ENCODE measurements at places on chromosomes 3 and 15.

- no peak for DNase-seq
Observed at GRCh38 chr3:4774531-4774930, 204.7 kb upstream of the BHLHE40 start.

- DNase-seq, result no peak
Observed at GRCh38 chr3:46711760-46712159, 5.9 kb downstream of the PRSS50 start.

GRCh38 chr15:54594115-54594514 is 602.6 kb downstream of the RSL24D1 start:
- DNase-seq, result no peak

GRCh38 chr15:28881170-28881569 is 4.6 kb upstream of the APBA2 start:
- DNase-seq, result no peak

GRCh38 chr3:4786431-4786830 is 192.8 kb upstream of the BHLHE40 start:
- DNase-seq, result no peak

- no peak for DNase-seq
Observed at GRCh38 chr3:174862666-174863065, 3.5 kb downstream of the NAALADL2 start.

- DNase-seq, result peak; percentile 47
Observed at GRCh38 chr3:46349484-46350261, 4.2 kb upstream of the CCR2 start.

GRCh38 chr15:70362350-70362749 is 264.6 kb upstream of the TLE3 start:
- DNase-seq, result no peak

GRCh38 chr15:24858737-24859601 is 95.8 kb upstream of the SNRPN start:
- DNase-seq, result no peak

GRCh38 chr3:116444819-116445310 is 422 bp downstream of the LSAMP start:
- DNase-seq, result no peak

GRCh38 chr3:42094691-42095391 is 3.7 kb downstream of the TRAK1 start:
- DNase-seq, result no peak

GRCh38 chr3:13163848-13164382 is 90.7 kb upstream of the IQSEC1 start:
- no peak for DNase-seq

DNA sequence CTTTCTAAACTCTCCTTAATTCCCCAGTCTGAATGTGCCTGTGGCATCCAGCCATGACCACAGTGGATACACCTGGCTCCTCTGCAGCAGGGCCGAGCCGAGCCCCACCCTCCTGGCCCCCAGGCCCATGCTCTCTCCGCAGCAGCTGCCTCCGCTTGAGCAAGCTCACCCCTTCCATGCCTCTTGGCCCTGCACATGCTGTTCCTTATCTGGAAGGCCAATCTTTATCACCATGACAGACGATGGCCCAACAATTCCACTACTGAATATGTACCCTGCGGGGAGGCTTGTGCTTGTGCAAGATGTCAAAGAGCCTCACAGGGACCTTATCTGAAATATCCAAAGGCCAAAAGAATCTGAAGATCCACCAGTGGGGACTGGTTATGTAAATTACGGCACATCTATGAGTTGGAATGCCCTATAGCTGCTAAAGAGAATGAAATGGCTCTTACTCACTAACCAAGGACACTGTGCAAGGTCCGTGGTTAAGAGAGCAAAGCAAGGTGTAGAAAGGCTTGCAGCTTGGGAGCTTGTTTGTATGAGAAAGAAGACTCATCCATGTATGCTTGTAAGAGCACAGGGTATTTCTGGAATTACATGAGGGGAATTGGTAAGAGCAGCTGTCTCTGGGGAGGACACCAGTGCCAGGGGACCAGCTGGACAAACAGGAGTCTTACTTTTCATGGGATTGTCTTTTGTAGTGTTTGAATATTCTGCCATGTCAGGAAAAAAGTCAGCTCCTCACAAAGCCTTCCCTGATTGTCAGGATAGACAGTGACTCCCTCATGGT is 55.2 kb downstream of the WNT7A start:
- DNase-seq, result no peak

- peak; percentile 82 for DNase-seq
Observed at GRCh38 chr3:170358042-170359010, 811 bp downstream of the SKIL start.

- DNase-seq, result no peak
Observed at GRCh38 chr3:44105571-44105970, 136.1 kb upstream of the TOPAZ1 start.

DNA sequence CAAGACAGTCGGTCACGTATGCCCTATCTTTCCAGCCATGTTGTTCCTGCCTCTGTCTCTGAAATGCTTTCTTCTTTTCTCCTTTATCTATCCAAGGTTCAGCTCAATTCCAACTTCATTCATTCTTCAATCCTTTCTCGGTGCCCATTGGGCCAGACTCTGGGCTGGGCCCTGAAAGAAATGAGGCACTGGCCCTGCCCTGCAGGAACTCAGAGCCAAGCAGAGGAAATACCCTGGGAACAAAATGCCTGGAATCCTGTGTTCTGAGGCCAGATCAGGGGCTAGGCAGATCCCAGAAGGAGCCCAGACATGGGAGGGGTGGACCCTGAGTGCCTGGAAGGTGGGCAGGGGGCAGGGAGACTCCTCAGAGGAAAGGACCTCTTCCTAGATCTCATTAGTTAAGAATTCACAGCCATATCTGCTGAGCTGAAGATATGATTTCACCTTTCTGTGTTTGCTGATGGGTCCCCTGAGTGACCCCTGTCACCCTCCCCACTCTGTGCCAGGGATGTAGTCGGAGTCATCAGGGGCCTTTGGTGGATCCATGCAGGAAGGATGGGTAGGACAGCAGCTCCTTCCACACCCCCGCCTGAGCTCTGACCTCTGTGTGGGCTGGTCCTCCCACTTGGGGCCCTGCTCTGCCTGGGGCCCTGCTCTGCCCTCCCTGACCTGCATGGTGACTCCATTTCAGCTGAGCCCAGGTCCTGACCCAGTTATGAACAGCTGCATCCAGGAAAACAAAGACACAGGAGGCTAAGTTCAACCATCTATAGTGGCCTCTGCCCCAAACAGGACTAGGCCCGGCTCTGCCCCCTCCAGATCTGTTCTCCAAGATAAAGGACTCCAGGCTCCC is 5.3 kb upstream of the DAPK2 start:
- DNase-seq, result no peak

- DNase-seq, result no peak
Observed at GRCh38 chr3:42707620-42708355, 5.2 kb upstream of the HHATL start.

- DNase-seq, result no peak
Observed at GRCh38 chr3:197249542-197249941, 48.9 kb downstream of the DLG1 start.

GRCh38 chr3:111035316-111035715 is 36.3 kb upstream of the NECTIN3 start:
- no peak for DNase-seq

- DNase-seq, result no peak
Observed at GRCh38 chr3:146504498-146505197, 35.3 kb upstream of the PLSCR2 start.

DNA sequence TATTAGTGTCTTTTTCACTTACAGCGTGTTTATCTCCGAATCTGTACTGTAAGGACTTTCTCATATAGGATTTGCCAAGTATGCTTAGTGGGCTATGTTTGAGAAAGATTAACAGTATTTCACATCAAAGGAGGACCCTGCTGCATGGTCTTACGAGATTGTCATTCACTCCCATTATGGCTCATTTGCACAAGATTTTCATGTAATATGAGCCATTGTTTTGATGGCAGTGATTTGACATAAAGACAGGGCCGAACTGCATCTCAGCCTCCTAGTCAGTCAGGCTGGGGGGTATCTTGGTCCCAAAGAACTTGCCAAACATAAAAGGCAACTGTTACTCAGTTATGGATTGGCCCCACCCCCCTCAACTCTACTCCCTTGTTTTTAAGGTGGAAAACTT is 205.9 kb downstream of the ZIC1 start:
- DNase-seq, result no peak

DNA sequence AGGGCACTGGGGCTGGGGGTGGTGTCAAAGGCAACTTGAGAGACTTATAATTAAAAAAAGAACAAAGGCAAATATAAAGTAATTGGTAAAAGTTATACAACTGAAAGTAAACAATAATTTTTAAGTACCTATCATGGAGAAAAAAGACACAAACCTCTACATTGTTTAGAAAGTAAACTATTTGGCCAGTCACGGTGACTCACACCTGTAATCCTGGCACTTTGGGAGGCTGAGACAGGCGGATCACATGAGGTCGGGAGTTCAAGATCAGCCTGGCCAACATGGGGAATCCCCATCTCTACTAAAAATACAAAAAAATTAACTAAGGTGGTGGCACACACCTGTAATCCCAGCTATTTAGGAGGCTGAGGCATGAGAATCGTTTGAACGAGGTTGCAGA is 25.8 kb downstream of the RPSA start:
- DNase-seq, result no peak

- no peak for DNase-seq
Observed at GRCh38 chr3:194715022-194715800, 29.5 kb downstream of the FAM43A start.

DNA sequence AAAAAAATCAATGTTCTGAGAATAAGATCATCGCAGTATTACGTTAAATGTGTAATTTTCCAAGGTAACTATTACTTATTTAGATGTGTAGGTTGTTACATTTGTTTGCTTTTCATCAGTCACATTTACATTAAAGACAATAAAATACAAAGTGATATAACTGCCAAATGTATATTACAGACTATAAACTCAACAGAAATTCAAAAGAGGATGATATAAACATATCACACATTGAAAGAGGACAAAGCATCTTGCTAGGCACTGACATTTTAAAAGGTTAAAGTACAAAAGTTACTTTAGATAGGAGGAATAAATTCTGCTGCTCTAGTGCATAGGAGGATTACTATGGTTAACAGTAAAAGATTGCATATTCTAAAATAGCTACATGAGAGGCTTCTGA is 16.1 kb downstream of the VGLL4 start:
- no peak for DNase-seq

- no peak for DNase-seq
Observed at GRCh38 chr15:95684693-95685115, 645.8 kb upstream of the NR2F2 start.

DNA sequence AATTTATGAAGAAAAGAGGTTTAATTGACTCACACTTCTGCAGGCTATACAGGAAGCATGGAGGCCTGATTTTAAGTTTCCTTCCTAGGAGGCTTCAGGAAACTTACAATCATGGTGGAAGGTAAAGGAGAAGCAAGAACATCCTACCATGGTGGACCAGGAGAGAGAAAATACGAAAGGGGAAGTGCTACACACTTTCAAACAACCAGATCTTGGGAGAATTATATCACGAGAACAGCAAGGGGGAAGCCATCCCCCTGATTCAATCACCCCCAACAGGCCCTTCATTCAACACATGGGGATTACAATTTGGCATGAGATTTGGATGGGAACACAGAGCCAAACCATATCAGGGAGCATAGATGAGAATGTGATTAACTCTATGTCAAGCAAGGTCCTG is 121.0 kb downstream of the MTHFS start:
- no peak for DNase-seq

DNA sequence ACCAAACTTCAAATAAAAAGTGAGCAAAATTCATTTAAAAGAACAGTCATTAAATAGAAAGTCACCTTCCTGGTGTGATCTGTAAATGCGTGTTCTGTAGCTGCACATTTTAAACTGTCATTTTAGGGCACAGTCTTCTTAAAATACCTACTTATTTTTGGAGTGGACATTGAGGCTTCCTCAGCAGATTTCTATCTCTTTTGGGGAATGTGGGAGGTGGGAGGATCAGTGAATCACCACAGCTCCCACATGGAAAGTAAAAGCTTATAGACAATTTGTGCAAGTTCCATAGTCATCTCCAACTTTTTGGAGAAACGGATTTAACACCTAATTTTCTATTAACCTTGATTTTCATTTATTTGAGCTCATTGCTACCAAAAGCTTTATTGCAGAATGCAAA is 21.0 kb upstream of the MOBP start:
- DNase-seq, result no peak

DNA sequence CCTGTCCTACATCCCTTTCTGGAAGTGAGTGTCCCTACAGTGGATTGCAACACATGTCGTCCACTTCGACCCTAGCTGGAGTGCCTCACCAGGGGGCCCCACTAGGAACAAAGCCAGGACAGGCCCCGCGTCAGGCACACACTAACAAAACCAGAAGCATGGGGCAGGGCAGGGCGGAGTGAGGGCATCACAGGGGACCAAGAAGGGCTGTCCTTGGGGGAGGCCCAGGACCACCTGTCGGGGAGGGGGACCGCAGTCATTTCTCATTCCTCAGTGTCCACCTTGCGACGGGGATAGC is 21.9 kb downstream of the IDH2 start:
- no peak for DNase-seq

GRCh38 chr3:159126261-159127020 is 324.6 kb downstream of the MFSD1 start:
- no peak for DNase-seq

DNA sequence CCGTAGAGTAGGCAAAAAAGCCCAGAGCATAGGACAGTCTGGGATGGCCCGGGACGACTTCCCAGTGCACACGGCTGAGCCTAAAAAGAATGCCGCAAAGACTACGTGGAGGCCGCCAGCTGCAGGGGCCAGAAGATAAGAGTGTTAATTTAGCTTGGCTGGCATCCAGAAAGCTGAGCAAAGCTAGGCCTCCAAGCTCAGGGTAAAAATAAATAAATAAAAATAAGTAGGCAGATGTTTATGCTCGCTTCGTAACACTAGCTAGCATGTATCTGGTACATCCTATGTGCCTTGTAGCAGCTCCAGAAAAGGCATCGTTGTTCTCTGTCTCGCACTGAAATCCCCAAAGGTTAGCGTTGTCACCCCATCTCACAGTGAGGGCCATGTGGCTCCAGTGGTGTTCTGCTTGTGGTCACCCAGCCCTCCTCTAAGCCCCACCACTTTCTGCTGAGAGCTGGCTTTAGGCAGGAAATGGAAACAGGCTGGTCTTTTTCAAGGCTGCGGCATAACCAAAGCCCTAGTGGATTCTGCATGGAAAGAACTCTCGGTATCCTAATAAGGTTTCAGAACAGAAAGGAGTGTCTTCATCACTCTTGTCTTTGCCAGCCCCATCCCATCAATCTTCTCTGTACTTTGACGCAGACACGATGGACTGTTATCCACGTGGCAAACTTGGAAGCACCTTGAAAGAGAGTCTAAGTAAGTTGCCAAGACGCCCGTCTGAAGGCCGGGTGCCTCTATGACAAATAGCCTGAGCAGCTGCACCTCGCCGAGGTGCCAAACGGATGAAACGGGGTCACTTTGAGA is 58.1 kb upstream of the MEF2A start:
- no peak for DNase-seq

Measured in CD4-positive, alpha-beta T cell treated with Interferon alpha-2 for 1 hour (primary cell).